Epithelial cell of proximal tubule (primary cell): ENCODE measurements at places on chromosomes 16 and 17. TPM values are rescaled to one million over a fixed set of nuclear protein-coding genes. Genes with fewer than 3 reads are reported as not detected.

Gene KRT25
- 0.17 TPM in 1 of 2 replicates, not detected in the other for total RNA-seq

Gene ABCC3
- 6.3 and 6.6 TPM in 2 replicates for total RNA-seq

Gene TOX3
- total RNA-seq, result 5.5 and 10.5 TPM in 2 replicates

Gene DPEP3
- not detected in 2 replicates for total RNA-seq

Gene SAMD14
- 2.9 and 11.5 TPM in 2 replicates for total RNA-seq

Gene CLDN9
- 0.29 and 3.5 TPM in 2 replicates for total RNA-seq

Gene SECTM1
- 0.75 and 1.9 TPM in 2 replicates for total RNA-seq

Gene C1QTNF8
- not detected in 2 replicates for total RNA-seq

Gene EPOP
- total RNA-seq, result 2.4 and 4.1 TPM in 2 replicates

Gene HSD11B2
- total RNA-seq, result 1.2 and 2.2 TPM in 2 replicates

Gene P2RX1
- not detected in 2 replicates for total RNA-seq

Gene PIPOX
- 0.35 TPM in 1 of 2 replicates, not detected in the other for total RNA-seq

Gene PDP2
- total RNA-seq, result 2.4 and 5.2 TPM in 2 replicates

Gene GNGT2
- 1.4 and 1.8 TPM in 2 replicates for total RNA-seq

Gene SPECC1
- total RNA-seq, result 39.3 and 47.0 TPM in 2 replicates

Gene TMC5
- 0.35 and 0.36 TPM in 2 replicates for total RNA-seq

Gene NPIPA2
- total RNA-seq, result 1.2 TPM in 1 of 2 replicates, not detected in the other

Gene ITGB3
- 65.9 and 181 TPM in 2 replicates for total RNA-seq

Gene TEKT1
- not detected in 2 replicates for total RNA-seq

Gene USP10
- 73.4 and 85.8 TPM in 2 replicates for total RNA-seq
